Mammary epithelial cell (primary cell): ENCODE measurements at places on chromosomes 2 and 18.

DNA sequence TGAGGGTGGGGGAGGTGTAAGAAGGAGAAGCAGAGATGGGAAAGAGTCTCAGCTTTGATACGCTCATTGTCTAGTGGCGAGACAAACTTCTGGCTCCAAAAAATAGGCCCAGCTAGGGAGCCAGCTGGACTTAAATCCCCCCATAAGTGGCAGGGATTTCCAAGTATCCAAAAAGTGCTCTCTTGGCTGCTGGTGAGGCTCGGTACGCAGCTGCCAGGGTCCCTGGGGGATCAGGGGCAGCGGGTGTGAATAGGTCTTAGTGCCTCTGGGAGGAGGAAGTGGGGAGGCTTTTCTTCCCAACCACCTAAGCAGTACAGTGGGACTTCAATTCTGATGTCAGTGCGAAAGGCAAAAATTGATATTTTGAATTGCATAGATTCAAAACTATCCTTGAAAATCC, 73.5 kb downstream of the ALK start:
- no peak for DNase-seq

GRCh38 chr2:78416625-78417300, 608.7 kb upstream of the REG3G start:
- DNase-seq = no peak

GRCh38 chr2:176997074-176997791, 215.4 kb upstream of the HNRNPA3 start:
- peak; percentile 69 for DNase-seq

- no peak for DNase-seq
These were observed 7.8 kb downstream of the MTHFD2 start for GRCh38 chr2:74206180-74206688.

DNA sequence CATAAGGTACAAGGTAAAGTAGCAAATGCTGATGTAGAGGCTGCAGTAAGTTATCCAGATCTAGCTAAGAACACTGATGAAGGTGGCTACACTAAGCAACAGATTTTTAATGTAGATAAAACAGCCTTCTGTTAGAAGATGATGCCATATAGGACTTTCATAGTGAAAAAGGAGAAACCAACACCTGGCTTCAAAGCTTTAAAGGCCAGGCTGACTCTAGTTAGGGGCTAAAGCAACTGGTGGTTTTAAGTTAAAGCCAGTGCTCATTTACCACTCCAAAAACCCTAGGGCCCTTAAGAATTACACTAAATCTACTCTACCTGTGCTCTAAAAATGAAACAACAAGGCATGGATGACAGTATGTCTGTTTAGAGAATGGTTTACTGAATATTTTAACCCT, 131.0 kb downstream of the DNAH6 start:
- DNase-seq = no peak

DNA sequence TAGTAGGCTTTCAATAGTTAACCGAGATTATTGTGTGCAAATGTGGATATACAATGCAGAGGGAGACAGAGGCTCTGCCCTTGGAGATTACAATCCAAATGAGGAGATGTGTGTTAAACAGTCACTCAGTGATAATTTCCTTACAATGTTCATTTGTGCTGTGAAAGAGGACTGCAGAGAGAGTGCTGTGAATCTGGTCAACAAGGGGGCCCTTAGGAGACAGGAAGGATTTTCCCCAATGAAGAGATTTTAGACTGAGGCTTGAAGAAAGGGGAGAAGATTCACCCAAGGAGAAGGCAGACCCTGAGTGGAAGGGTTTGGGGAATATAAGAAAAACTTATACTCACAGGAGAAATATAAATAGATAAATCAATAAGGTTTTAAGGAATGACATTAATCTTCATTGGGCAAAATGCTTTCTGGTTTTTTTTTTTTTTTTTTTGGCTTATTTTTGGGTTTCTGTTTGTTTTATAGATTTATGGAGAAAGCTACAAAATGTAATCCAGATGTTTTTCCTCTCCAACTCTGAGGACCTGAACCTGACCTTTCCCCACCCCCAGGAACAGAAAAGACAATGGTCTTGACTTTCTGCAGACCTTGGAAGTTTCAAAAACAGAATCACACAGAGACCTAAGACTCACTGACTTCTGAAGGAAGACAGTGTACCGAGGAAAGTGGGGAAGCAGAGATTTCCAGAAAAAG, 151.3 kb upstream of the SERPINE2 start:
- DNase-seq = no peak

- DNase-seq = no peak
These were observed 36.9 kb downstream of the KLF7 start for GRCh38 chr2:207128867-207129266.

DNA sequence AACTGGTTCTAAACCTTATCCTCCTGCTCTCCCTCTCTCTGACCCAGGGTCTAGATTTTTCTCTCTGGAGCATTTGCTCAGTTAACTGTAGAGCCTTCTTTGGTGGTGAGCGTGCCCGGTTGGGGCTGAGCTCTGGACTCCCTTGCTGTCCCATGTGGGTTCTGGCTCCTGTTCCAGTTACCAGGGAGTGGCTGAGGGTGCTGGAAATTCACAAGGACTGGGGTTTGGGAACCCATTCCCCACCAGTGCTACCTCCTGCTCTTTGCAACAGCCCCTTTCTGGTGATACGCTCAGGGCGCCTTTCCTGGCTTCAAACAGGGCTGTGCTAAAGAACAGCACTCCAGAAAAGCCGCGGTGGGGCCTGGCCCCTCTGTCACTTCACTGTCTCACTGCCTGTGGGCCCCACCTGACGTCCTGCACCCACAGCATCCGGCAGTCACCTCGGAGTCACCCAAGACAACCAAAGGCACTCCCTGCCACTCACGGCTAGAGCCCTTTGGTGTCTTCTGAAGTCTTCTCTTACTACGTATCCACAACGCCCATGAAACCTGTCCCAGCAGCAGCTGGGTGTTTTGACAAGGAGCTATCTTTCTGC, 41.3 kb downstream of the CAPN13 start:
- no peak for DNase-seq

DNA sequence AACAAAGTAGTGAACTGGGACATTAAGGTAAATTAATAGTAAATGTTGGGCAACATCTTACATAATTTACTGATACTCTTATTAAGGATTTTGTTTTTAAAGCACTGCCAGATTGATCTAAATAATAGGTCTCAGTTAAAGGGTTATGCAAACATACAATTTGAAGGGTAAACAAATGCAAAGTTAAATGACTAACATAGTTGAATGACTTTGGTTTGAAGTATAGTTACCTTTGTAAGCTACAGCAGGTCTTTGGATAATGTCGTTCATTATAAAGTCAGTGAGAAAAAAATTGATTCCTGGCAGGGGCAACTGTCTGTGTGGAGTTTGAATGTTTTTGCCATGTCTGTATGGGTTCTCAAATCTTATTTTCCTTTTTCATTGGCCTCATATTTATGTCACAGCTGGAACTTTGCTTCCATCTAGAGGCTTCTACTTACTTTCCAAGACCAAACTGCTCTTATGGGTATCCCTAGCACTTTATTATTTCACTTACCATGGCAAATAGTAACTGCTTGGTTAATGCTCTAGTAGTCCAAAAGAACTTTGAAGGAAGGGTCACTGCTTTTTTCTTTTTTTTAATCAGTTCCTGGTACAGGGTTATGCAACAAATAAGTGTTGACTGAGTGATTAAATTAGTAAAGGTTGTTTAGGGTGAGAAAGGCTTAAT, 107.8 kb downstream of the NBEAL1 start:
- no peak for DNase-seq

GRCh38 chr18:63292831-63293683, 26.5 kb downstream of the BCL2 start:
- DNase-seq = no peak

- DNase-seq = no peak
These were observed 256.4 kb downstream of the ACKR3 start for GRCh38 chr2:236825989-236826510.

DNA sequence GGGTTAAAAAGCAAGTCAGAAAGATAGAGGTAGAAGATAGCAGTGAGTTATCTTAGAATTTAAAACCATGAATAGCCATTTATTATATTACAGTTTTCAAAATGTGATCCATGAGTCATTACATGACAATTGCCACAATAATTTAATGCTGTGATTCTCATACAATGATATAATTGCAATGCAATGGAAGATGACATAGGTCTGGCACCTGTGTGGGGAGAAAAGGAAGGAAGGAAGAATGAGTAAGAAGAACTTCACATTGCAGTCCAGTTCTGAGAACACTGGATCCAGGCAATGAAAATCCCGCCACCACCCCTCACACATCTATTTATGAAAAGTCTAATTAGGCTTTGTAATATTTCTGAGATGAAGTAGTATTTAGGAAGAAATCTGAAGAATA, 738.1 kb upstream of the LINC00305 start:
- DNase-seq = no peak

DNA sequence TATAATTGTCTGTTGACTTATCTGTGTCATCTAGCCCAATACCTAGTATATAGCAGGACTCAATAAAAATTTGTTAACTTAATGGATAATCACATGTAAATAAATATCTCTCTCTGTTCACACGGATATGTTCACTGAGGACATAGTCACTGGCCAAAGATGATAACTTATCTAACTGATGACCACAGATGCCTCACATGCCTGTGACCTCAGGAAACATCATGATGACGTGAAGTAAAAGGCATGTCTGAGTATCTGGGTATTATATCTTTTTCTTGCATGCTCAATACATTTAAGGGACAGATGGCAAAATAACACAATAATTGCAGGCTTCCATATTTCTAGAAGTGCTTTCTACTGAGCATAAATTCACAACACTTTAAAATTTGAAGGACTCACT, 41.4 kb upstream of the PARD3B start:
- DNase-seq = no peak

GRCh38 chr18:40987581-40987980, 967.5 kb upstream of the PIK3C3 start:
- no peak for DNase-seq

DNA sequence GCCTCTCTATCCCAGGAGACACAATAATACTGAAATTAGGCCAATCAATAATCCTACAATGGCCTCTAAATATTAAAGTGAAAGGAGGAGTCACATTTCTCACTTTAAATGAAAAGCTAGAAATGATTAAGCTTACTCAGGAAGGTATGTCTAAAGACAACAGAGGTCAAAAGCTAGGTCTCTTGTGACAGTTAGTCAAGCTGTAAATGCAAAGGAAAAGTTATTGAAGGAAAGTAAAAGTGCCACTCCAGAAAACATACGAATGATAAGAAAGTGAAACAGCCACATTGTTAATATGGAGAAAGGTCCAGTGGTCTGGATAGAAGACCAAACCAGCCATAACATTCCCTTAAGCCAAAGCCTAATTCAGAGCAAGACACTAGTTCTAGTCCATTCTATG, 9.5 kb downstream of the SESTD1 start:
- DNase-seq = no peak

GRCh38 chr2:55869637-55870325, 53.8 kb downstream of the EFEMP1 start:
- DNase-seq = no peak

DNA sequence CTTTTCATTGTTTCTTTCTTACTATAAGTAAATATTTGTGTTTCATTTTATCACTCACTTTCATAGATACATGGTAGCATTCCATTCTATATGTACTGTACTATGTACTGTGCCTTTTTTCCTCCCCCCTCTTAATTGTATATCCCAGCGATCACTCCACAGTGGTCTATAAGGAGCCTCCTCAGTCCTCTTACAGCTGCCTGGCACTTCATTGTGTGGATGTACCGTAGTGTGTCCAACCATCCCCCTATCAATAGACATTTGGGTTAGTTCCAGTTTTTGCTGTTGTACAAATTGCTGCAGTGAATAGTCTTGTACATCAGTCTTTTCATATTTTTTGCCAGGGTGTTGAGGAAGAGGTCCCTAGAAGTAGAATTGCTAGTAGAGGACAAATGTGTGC, 21.4 kb upstream of the DRC1 start:
- no peak for DNase-seq

DNA sequence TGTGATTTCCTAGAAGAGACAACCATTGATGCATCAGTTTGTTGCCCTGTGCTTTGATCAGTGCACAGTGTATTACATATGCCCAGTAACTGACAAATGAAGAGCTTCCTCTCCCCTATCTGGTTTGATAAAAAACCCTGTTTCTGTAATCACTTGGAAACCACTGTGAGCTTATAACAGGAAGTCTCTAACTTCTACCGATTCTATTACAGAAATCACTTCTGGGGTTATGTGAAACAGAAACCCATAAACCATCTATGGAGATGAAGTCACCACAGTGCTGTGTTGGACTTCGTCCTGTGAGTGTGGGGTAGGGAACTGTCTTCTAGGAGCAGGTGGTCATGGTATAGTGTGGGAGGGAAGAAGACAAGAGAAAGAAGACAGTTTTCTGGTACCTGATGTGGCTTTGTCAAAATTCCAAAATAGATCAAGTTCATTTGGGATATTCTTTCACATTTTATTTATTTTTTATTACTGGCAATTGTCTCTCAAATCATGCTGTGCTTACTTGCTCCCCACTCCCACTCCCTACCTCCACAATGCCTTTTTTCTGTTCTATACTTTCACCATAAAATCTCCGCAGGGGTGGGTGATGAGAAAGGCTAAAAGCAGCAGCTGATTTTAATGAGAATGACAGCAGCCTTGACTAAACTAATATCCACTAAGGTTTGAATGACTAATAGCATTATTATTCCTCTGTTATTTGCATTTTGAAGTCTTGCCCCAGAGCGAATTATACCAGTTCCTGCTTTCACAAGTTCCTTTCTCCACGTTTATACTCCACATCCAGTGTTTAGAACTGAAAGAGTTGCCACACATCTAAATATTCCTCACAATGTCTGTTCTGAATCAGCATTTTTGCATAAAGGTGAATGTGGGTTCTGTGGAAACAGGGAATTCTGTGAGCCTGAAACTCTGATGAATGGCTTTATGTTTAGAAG, 41.7 kb upstream of the RND3 start:
- DNase-seq = peak; percentile 95

GRCh38 chr2:647691-648231, 29.4 kb downstream of the TMEM18 start:
- no peak for DNase-seq

DNA sequence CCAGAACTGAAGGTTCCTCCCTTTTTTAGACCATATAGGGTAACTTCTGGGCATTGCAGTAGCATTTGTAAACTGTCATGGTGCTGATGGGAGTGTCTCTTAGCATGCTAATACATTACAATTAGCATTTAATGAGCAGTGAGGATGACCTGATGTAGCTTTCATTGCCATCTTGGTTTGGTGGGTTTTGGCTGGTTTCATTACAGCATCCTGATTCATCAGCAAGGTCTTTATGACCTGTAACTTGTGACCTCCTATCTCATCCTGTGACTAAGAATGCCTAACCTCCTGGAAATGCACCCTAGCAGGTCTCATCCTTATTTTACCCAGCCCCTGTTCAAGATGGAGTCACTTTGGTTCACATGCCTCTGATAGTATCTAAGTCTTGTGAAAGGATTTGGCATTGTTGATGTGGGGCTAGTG, 159.0 kb downstream of the TMX3 start:
- DNase-seq = peak; percentile 86

- DNase-seq = peak; percentile 84
These were observed 12.4 kb upstream of the NBEAL1 start for GRCh38 chr2:203002054-203002821.
